Mesothelial cell of epicardium (in vitro differentiated cells): ENCODE measurements at places on chromosomes 1 and 21. TPM values are rescaled to one million over a fixed set of nuclear protein-coding genes. Genes with fewer than 3 reads are reported as not detected.

DNA sequence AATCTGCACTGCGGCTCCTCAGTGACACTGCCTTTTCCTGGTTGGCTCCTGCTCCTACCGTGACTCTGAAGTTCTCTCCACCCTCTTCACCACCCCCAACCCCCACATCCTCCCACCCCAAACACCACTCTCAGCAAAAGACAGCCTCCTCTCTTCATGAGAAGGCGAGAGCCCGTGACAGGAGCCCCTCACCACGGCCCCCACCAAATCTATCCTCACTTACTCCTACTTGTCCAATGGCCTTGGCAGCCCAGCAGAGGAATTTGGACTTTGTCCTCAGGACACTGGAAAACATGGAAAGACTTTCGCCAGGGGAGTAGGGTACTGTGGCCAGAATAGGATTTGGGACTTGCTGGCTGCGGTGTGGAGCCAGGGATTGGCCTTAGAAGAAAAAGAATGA is 6.9 kb downstream of the TMEM125 start:
- no peaks in the 10 kb centered on the region for H3K36me3 ChIP-seq
- no peaks in the 10 kb centered on the region for H3K27me3 ChIP-seq
- no peak for DNase-seq

GRCh38 chr1:165933446-165934170 is 106.2 kb downstream of the UCK2 start:
- no peaks in the 10 kb centered on the region for H3K36me3 ChIP-seq
- H3K27me3 ChIP-seq = peaks cover 20% of the 10 kb centered on the region
- no peak overlapping the region for H3K4me3 ChIP-seq
- no peak overlapping the region for H3K27ac ChIP-seq

GRCh38 chr21:33985117-33986050 is 69.8 kb upstream of the ATP5PO start:
- H3K27me3 ChIP-seq = no peaks in the 10 kb centered on the region
- no peak overlapping the region for H3K4me3 ChIP-seq
- H3K36me3 ChIP-seq = no peaks in the 10 kb centered on the region
- H3K4me1 ChIP-seq = peaks cover 19% of the 10 kb centered on the region

- DNase-seq = no peak
- no peak overlapping the region for H3K27ac ChIP-seq
- no peak overlapping the region for H3K4me3 ChIP-seq
- H3K36me3 ChIP-seq = peaks cover 10% of the 10 kb centered on the region
- H3K27me3 ChIP-seq = no peaks in the 10 kb centered on the region
Measured at GRCh38 chr1:180117764-180118116, 36.9 kb upstream of the QSOX1 start.

DNA sequence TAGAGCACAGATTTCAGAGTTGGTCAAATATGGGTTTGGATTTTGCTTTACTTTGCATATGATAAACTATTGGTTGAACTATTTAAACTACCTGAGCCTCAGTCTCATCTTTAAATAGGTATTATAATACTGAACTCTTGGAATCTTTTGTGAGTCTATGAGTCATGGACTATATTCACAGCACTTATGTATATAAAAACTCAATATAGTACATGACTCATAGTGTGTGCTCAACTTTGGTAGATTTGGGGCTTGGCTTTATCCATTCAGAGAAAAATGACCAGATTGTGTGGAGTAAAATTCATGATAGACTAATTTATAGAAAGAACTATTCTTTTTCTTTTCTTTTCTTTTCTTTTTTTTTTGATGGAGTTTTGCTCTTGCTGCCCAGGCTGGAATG is 28.7 kb downstream of the FCRL3 start:
- H3K36me3 ChIP-seq = no peaks in the 10 kb centered on the region
- no peaks in the 10 kb centered on the region for H3K27me3 ChIP-seq
- no peaks in the 10 kb centered on the region for H3K4me1 ChIP-seq
- H3K4me3 ChIP-seq = no peak overlapping the region

GRCh38 chr1:230266456-230266855 is 159.7 kb downstream of the PGBD5 start:
- DNase-seq = no peak
- peaks cover 23% of the 10 kb centered on the region for H3K4me1 ChIP-seq
- H3K27me3 ChIP-seq = no peaks in the 10 kb centered on the region
- no peak overlapping the region for H3K4me3 ChIP-seq
- H3K36me3 ChIP-seq = peaks cover 14% of the 10 kb centered on the region
- no peak overlapping the region for H3K27ac ChIP-seq

Gene WNT3A
- total RNA-seq = 0.09 to 0.16 TPM in 2 of 3 replicates, not detected in the other

Gene ERMAP
- total RNA-seq = 14.7 to 17.2 TPM (median 15.4 TPM) in 3 replicates

Gene HS2ST1
- 37.3 to 40.2 TPM (median 37.8 TPM) in 3 replicates for total RNA-seq

Gene CFHR5
- not detected in 3 replicates for total RNA-seq
